ENCODE measurements at places on chromosomes 7 and 10. TPM values are rescaled to one million over a fixed set of nuclear protein-coding genes. Genes with fewer than 3 reads are reported as not detected.

GRCh38 chr10:71804077-71804476 is 30.8 kb upstream of the VSIR start:
- DNase-seq = no peak

GRCh38 chr10:49678827-49679479 is 498 bp upstream of the C10orf53 start:
- DNase-seq = no peak

GRCh38 chr7:152158801-152159587 is 133.5 kb downstream of the GALNT11 start:
- DNase-seq = no peak

GRCh38 chr7:142469696-142470543 is 212.1 kb upstream of the PRSS58 start:
- DNase-seq = no peak

DNA sequence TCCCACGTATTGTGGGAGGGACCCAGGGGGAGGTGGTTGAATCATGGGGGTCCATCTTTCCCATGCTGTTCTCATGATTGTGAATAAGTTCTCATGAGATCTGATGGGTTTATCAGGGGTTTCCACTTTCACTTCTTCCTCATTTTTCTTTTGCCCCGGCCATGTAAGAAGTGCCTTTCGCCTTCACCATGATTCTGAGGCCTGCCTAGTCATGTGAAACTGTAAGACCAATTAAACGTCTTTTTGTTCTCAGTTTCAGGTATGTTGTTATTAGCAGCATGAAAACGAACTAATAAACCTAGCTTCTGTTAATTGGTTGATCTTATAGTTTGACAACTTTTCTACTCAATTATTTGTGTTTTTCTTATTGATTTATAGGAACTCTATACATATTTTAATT is 206.3 kb downstream of the NXPH1 start:
- no peak for DNase-seq

DNA sequence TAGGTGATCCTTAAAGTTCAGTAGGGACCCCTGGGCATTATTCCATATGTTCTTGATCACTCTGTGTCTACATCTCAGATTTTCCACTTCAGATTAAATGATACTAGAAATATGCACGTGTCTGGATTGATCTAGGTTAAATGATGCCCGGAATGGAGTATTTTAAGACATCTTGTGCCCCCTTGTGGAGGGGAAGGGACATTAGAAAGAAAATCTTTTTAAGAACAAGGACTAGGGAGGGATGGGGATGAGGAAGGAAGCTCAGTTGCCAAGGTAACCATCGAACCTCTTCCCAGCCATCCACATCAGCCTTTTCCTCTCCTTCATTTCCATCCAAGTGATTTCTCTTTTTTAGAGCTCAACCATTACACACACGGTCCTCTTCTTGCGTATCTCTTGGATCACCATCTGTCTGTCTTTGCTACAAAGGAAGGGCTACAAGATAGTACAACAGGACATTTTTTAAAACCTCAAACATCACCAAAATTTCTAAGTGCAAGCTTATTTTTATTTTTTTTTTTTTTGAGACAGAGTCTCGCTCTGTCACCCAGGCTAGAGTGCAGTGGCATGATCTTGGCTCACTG is 40.5 kb downstream of the PRSS2 start:
- DNase-seq = peak; percentile 64

The CFAP70 gene
- 0.45 TPM for total RNA-seq

The SPAM1 gene
- total RNA-seq = not detected

The CACNB2 gene
- 1.0 TPM for total RNA-seq
